ENCODE measurements at places on chromosomes 2 and 18.
A peak's percentile ranks its signal among the peaks of the same experiment; 100 is the strongest.

DNA sequence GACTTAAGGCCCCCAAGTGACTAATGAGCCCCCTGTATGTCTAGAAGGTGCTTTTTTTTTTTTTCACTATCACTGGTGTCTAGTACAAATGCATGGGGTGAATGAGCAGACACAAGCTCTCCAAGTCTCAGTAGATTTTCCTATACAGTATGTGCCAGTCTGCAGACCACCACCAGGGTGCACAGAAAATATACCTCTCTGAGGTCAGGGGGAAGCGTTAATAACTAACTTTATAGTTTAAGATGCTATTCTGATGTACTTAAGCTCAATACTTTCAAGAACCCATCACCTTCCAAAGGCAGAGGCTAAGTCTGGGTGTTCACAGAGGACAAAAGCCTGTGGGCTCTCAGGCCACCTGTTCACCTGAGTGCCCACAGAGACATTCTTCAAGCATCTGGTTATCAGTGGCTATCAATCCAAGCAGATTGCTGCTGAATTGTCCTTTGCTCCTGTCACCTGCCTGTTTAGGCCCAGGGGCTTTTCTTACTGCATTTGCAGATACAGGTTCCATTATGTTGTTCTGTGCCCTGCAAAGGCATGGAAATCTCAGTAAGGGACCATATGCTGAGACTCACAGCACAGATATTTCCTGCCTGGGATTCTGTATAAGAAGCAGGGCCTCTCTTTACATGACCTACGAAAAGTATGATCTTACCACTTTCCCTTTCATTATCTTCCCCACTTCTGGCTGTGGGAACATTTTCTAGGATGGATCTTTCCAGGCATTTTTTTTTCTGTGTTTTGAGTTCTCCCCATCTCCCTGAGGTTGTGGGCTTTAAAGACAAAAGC, 534.6 kb downstream of the TNS1 start:
- no peak for DNase-seq

GRCh38 chr2:20578895-20579825, 71.7 kb downstream of the HS1BP3 start:
- DNase-seq = peak; percentile 99

DNA sequence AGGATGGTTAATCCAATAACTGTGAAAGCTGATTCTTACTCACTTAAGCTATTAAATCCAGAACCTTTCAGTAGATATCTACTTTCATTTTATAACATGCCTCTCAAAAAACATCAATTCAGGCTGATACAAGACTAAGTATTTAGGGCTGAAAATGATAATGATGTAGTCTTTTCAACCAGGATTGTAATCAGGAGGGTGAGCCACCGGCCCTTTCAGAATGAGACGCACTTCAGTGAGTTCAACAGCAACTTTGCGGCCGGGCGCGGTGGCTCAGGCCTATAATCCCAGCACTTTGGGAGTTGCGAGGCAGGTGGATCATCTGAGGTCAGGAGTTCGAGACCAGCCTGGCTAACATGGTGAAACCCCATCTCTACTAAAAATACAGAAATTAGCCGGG, 30.4 kb downstream of the RBMS1 start:
- DNase-seq = no peak

- DNase-seq = no peak
These were observed 82.6 kb downstream of the MAPK4 start for GRCh38 chr18:50642439-50642838.

DNA sequence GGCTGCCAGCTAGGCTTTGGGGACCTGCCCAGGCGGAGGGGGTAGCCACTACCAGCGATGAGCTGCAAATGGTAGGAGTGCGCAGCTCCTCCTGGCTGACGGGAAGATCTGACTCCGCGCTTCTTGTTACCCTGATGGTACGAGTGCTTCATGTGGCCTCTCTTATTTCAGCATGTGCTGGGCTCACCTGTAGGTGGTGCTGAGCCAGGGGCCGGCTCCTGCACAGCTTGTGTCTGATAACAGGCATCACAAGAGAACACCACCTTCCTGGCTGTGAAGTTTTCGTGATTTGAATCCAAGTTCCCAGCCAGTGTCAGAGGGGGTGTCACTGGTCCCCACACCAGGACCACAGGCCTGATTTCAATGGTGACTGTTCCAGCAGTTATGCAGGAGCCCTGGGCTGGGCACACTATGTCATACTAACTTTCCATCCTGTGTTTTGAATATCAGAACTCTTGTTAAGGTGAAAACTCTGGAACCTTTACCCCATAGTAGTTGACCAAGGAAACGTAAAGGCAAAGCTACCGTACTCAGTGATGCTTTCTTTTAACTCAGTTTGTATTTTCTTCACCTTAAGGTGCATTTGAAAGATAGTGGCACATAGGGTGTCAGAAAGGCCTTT, 28.0 kb downstream of the APCDD1 start:
- DNase-seq = no peak

DNA sequence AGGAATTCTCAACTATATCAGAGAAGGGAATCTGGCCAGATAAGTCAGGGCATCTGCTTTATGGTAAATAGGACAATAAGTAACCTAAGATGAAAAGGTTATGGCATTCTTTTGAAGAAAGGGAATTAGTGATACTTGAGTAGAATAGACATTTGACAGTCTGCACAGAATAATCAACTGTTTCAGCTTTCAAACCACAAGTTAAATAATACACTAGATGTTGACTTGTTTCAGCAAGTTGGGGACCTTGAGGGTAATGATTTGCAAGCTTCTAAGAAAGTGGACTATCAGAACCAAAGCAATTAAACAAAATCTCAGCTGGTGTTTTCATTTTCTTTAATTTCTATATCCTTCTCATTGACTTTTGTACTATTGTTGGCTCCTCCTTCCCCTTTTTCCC, 54.5 kb downstream of the SLC39A10 start:
- no peak for DNase-seq

DNA sequence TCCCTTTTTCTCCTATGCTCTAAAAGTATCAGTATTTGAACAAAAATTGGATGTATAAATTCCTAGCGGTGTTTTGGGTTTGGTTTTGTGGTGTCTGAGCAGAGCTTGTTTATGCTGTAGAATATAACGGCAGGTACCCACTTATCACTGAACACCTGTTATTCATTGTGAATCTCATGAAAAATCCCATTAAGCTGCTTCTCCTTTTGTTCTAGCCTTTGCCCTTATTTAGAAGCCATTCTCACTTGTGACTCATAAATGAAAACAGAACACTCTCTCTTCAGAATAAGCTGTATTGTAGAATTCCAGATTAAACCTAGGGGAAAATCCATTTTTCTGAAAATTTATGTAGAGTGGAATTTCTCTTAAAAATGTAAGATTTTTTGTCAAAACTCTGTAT, 104.0 kb downstream of the PRPF40A start:
- DNase-seq = no peak

DNA sequence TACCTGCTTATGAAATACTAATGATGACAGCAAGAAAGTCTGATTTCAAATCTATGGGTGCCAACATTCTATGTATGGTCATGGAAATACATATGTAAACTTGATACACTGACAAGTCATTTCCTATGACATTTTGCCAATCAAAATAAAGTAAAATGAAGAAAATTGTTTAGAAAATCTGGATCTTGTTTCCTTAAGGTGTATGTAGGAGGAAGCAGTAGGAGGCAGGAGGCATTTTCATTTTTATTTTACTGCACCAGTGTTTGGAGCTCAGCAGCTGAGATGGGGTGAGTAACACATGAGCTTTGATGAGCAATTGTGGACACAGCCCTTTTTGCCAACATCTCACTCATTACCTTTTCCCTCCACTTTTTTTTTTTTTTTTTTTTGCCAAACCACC, 167.0 kb downstream of the AFF3 start:
- peak; percentile 84 for DNase-seq

DNA sequence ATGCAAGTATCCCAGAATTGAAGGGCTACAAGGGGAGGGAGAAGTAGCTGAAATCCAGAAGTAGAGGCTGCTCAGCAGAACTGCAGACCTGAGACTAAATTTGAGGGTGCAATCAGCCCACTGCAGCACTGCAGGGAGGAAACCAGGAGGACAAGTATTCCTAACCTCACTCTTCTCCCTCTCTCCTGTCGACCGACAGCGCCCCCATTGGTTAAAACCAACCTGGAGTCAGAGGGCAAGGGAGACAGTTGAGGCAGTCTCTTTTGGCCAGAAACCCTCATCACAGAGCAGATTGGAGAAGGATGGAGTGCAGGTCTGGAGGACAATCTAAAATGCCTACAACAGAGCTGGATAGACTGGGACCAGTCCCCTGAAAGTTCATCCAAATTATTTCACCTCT, 768.9 kb upstream of the KLHL29 start:
- DNase-seq = no peak

DNA sequence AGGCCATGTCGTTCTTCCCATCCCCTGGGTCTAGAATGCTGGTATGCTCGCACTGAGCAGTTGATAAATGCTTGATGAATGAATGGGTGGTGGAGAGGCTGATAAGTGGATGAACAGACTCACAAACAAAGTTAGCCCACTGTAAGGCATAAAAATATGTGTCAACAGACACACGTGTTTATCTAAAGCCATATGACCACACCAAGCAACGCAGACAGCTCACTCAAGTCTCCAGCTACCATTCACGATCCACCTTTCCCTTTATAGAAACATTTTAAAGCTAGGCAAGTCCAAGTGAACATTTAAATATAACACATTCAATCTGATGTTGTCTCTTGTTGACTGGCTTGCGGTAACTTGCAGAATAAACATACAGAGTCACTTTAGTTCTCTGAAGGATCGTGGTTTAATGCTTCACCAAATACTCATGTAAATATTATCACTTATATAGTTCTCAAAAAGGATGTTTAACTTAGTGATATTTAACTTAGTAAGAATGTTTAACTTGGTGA, 105.5 kb downstream of the NOL10 start:
- peak; percentile 68 for DNase-seq

GRCh38 chr2:13193075-13193474, 476.3 kb downstream of the TRIB2 start:
- DNase-seq = peak; percentile 27

DNA sequence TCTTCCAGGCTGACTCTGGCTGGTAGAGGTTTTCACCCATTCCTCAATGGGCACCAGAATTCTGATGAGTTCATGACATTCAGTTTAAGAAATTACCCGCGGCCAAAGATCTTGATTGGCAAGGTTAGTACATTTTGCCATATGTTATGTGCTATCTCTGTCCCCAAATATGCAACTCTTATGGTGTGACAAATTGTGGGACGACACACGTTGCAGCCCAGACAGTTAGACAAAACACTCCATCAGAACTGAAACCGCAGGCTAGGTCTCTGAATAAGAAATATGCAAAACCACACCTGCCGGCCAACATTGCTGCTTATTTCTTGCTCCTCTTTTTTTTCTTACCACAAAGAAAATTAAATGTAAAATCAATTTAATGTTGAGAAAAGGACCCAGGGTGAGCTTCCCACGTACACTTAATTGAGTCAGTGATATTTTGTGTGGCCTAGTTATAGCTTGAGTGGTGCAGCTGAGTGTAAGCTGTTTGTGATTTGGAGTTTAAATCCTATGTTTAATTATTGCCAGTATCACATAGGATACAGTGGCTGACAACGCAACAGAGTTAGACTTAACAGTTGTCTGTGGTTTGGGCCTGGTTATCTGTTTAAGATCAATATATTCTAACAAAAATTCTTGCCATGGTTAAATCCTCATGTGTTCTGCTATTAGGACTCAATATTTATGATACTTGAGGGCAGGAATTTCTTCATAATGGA, 35.7 kb upstream of the LTBP1 start:
- DNase-seq = no peak

GRCh38 chr18:47109720-47110119, 40.6 kb downstream of the HDHD2 start:
- no peak for DNase-seq

DNA sequence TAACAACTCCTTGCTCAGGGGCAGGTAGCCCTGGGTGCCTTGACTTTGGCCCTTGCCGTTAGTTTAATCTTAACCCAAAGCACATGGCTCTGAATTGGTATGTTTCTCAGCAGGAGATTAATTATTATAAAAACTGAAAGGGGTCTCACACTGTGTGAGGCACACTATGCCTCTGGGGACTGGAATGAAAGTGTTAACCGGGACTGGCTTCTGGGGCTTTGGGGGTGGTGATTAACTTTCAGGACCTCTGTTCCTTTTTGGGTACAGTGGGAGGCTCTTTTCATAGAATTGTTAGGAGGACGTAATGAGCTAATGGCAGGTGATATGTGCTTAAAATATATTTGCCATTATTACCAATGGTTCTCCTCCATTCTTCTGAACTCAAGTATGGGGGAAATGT, 5.1 kb downstream of the MERTK start:
- DNase-seq = no peak
